Stimulated activated CD8-positive, alpha-beta memory T cell treated with anti-CD3 and anti-CD28 coated beads, Interleukin-2, amount 100 ng/mL, for 48 hours (primary cell): ENCODE measurements at places on chromosomes 3 and 15.

GRCh38 chr15:57797568-57798267, 91.2 kb downstream of the POLR2M start:
- DNase-seq: no peak

GRCh38 chr3:194508491-194509453, 22.0 kb upstream of the ATP13A3 start:
- DNase-seq: no peak

GRCh38 chr15:94453227-94453988, 222.0 kb downstream of the MCTP2 start:
- DNase-seq: no peak

GRCh38 chr3:182740710-182741109, 52.6 kb upstream of the ATP11B start:
- DNase-seq: no peak

GRCh38 chr3:122697952-122698620, 17.4 kb downstream of the PARP14 start:
- no peak for DNase-seq

DNA sequence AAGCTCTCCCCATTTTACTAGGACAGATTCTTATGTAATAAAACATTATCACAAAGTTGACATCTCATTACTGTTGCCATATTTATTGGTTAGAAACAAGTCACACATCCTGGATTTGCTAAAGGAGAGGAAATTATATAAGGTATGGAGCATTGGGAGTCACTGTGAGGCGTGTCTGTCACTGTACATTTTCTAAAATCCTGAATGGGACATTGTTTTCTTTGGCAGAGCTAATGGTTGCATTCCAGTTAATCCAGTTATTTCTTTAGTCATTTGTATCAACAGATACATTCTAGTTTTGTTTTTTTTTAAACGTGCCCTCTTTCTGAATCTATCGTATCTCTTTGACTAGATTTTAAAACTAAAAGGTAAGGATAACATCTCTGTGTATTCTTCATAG, 70.2 kb upstream of the MITF start:
- DNase-seq: no peak

GRCh38 chr3:54339608-54340007, 217.3 kb downstream of the CACNA2D3 start:
- no peak for DNase-seq

DNA sequence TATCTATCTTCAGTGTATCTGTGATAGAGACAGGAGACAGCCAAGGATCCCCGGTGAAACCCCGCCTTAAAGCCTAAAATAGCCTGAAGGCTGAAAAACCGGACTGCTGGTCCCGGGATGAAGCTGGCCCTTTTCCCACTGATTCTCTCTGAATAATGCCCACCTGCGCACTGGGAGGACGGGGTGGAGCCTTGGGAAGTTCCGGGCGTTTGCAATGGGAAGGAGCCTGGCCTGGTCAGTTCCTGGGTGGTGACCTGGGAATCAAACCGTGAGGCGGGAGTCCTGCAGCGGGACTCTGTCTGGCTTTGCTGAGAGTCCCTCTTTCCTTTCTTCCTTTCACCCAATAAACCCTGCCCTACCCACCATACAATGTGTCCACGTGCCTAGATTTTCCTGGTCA, 157.9 kb downstream of the C3orf38 start:
- no peak for DNase-seq

DNA sequence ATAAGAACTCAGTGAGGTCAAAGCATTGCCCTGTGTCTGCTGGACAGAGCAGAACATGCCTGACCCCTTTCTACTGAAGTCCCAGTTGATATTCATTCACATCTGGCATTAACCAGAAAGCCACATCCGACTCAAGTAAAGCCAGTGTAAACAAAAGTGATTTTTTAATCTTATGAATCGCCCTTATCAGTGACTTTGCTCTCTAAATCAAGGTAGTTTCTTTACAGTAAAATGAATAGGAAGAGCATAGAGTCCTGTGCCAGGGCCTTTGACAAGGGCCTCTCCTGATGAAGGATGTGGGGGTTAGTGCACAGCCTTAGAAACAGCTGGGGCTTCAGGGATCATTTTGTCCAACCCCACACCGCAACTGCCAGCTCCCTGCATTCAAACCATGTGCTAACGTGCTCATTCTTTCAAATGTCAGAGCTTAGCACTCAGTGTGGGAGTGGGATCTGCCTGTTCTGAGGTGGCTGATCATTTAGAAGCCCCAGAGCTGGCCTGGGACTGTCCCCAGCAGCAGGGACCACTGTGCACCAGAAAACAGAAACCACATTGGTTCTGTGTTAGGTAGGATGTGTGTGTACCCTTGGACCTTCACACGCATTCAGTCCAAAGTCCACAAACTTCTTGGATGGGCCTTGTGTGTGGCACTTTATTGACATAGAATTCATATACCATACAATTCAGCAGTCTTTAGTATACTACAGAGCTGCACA, 55.3 kb downstream of the CCR4 start:
- no peak for DNase-seq

- DNase-seq: no peak
These were observed 56.8 kb downstream of the GPR171 start for GRCh38 chr3:151146071-151146730.

- no peak for DNase-seq
These were observed 907 bp upstream of the HERC1 start for GRCh38 chr15:63834500-63835210.

GRCh38 chr3:170809975-170810357, 60.0 kb downstream of the RPL22L1 start:
- DNase-seq: no peak

- DNase-seq: no peak
These were observed 1.8 kb downstream of the OTOL1 start for GRCh38 chr3:161498259-161498921.

DNA sequence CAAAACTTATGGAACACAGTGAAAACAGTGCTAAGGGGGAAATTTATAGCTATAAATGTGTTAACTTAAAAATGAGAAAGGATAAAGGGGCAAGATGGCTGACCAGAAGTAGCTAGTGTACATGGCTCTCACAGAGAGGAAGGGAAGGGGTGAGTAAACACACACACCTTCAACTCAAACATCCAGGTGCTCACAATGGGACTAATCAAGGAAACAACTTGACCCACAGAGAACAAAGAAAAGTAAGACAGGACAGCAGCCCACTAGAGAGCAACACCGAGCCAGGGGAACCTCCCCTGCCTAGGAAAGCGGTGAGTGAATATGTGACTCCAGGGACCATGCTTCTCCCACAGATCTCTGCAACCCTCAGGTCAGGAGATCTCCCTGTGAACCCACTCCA, 85.0 kb upstream of the UBP1 start:
- no peak for DNase-seq

DNA sequence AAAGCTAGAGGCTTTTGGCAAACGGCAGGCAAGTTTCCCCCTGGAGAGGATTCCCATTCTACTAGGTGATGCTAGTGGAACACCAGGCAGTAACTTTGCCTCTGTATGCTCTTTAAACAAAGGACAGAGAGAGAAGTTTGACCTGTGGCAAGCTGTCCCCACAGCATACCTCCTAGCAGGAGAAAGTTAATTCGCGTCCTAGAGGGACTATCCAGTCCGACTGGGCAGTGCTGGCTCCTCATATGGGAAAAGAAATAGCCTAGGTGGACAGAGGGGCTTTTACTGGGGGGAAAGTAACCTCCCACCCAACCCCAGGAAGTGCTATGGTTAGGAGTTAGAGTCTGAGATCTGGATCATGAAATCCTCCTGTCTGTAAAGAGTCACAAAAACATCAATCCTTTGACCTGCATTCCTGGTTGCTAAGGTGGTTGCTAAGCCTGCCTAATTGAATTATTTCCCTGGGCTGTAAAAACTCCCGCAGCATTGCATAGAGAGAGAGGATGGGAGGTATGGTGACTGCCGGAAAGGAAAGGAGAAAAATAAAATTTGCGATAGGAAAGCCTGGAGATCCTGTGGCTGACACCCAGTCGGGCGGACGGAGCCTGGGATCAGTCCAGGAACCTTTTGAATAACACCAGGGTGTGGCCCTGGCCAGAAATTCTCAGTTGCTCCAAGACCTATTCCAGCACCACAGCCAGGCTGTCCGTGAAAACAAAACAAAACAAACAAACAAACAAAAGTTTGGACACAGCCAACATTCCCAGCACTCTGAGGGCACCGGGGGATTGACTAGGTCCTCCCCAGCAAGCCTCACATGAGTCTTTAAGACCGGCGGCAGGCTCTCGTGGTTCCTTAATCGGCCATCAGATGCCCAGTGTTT, 67.7 kb upstream of the ATP11B start:
- DNase-seq: no peak

GRCh38 chr15:91118817-91119590, 18.9 kb downstream of the SV2B start:
- DNase-seq: no peak

- DNase-seq: no peak
These were observed 284.9 kb downstream of the UACA start for GRCh38 chr15:70478251-70478990.

DNA sequence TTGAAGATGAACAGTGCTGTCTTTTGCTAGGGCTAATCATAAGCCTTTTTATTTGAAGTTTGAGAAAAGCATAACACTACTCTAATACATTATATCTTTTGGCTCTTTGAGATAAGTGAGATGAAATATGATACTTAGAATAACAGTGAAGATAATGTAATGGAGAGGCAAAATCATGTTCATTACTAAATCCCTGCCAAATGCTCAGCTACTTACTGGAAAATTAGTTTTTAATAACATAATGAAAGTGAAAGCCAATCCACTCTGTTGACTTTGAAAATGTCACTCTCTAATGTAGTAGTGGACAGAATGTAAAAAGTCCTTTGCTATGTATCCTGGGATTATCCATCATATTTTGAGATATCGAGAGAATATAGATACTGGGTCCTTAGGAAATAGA, 35.9 kb upstream of the MYH15 start:
- DNase-seq: no peak

- no peak for DNase-seq
These were observed 54.1 kb downstream of the ITGB5 start for GRCh38 chr3:124832782-124833709.

DNA sequence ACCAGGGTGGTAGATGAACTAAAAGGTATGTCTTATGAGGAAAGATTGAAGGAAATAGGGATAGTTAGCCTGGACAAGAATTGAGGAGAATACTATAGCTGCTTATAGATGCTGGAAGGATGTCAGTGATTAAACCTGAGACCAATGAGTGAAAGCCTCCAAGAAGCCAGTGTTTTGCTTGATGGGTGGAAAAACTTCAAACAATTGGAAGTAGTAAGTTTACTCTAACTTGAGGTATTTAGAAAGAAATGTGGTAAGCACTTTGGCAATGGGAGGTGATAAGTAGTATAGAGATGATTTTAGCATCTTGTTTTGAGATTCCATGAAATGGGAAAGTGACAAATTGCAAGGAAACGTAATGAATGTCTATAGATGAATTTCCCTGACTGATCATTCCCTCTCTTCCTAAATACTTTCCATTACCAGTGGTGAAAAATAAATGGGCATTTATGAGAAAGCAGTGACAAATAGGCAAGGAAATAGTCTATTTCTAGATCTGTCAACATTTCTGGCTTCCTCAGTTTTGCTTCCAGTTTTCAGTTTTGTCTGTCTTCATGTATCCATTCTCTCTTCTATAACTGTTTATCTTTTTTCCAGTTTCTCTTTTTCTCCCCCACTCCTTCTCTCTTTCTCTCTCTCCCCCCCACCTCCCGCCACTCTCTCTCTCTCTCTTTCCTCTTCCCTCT, 19.2 kb downstream of the SLC15A2 start:
- no peak for DNase-seq

DNA sequence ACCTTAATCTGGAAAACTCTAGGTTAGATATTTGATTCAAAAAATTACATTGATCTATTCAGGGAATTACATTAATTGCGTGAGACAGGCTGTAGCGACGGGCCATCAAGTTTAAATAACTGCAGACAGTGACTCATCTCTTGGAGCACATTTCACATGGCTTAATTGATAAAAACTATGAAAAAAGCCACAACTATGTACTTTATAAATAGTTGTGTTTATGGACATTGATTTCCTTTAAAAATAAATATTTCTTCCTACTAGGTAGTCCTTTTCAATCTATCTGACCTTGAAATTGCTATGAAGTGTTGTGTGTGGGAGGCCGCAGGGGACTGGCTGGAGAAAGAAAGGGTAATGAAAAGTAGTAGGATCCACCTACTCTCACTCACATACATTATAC, 157.8 kb downstream of the IL1RAP start:
- no peak for DNase-seq

GRCh38 chr15:95464509-95464908, 866.0 kb upstream of the NR2F2 start:
- DNase-seq: no peak

DNA sequence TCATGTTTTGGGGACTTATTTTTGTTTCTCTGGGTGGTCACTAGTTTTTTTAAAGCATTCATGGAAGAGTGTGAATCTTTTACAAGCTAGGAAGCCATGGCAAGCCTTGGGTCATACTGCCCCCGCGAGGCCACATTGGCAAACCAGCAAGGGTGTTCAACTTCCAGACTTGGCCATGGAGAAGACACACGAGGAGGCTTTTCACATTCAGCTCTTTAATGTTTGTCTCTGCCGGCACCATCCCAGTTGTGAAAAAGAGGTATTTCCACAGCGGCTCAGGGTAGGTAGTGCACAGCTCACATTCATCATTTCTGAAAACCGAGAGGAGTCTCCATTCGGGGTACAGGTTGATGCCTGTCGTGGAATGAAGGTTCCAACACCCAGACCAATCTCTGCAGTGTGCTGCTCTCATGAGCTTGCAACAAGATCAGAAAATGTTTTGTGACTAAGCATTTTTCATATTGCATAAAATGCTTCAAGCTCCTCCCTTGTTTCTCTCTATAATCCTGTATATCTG, 7.7 kb downstream of the CCR5 start:
- DNase-seq: peak; percentile 55

DNA sequence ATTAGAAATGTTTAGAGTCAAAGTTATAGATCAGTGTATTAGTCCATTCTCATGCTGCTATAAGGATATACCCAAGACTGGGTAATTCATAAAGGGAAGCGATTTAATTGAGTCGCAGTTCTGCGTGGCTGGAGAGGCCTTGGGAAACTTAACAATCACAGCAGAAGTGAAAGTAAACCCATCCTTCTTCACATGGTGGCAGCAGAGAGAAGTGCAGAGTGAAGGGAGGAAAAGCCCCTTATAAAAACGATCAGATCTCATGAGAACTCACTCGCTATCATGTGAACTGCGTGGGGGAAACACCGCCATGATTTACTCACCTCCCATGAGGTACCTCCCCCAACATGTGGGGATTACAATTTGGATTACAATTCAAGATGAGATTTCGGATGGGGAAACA, 871.5 kb downstream of the DIPK2A start:
- DNase-seq: no peak

- no peak for DNase-seq
These were observed 309.8 kb upstream of the GRM7 start for GRCh38 chr3:6551165-6551564.

- no peak for DNase-seq
These were observed 61.0 kb downstream of the CYFIP1 start for GRCh38 chr15:22919171-22919570.

- no peak for DNase-seq
These were observed 68.1 kb downstream of the PPARG start for GRCh38 chr3:12356996-12357395.

DNA sequence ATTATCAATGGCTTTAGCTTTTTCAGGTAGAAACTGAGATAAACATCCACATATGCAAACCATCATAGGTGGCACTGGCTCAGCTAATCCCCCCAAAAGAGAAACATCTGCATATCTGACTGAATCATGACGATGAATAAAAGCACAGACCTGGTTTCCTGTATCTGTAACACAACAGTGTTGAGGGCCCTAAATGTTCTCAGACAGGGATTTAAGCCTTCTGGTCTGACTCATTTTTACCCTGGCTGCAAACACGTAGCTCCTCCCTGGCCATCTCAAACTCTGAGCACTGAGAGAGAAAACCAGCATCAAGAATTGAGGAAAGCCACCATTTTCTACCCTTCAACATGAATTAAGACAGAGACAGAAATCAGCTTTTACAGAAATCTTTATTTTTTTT, 35.2 kb downstream of the GLB1 start:
- no peak for DNase-seq
